ENCODE measurements at places on chromosomes 5 and 9. TPM values are rescaled to one million over a fixed set of nuclear protein-coding genes. Genes with fewer than 3 reads are reported as not detected.
A peak's percentile ranks its signal among the peaks of the same experiment; 100 is the strongest.

DNA sequence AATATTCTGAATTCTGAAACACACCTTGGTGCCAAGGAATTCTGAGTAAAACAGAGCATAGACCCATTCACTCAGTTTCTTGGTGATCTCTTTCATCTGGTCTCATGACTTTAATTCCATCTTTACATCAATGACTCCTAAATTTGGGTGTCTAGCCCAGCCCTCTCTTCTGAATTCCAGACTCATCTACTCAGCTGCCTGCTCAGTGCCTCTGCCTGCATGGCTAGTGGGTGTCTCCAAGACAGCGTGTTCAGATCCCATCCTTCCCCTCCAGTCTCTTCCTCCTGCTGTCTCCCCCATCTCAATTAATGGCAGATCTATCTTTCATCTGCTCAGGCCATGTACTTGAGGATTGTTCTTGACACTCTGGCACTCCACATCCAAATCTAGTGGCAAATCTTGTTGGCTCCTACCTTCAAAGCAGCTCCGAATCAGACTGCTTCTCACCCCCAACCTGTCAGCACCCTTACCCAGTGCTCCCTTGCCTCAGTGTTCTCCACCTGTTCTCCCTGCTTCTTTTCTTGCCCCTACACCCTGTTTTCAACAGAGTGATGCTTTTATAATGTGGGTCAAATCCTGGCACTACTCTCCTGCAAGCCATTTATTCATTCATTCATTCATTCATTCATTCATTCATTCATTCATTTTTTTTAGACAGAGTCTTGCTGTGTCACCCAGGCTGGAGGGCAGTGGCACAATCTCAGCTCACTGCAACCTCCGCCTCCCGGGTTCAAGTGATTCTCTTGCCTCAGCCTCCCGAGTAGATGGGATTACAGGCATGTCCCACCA is 5.3 kb downstream of the CAVIN4 start:
- DNase-seq = no peak

DNA sequence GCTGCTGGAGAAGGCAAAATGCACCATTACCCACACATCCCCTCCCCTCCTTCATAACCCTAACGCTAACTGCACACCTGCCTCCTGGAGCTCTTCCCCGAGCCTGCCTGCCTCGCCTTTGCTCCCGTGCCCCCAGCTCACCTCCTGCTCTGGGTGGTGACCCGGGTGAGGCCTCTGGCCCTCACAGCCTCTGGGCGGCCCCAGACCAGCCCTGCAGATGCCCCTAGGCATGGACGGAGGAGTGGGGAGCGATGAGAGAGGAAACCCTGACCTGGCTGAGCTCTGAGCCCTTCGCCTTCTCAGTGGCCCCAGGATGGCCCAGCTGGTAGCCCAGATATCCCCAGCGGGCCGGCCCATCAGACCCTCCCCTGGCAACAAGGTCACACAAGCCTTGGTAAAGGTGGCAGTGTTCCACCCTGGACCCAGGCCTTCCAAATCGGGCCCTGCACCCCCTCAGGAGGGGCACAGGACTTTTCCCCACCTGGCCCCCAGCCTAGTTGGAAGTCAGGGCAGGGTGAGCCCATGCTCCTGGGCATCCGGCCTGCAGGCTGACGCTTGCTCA is 14.5 kb upstream of the CAMSAP1 start:
- DNase-seq = no peak

The PCDHGB2 gene
- total RNA-seq = 2.6 TPM

- DNase-seq = no peak
Measured at GRCh38 chr9:112322701-112323377, 10.6 kb downstream of the PTBP3 start.

- no peak for DNase-seq
Measured at GRCh38 chr5:133489632-133490031, 122.7 kb downstream of the FSTL4 start.

DNA sequence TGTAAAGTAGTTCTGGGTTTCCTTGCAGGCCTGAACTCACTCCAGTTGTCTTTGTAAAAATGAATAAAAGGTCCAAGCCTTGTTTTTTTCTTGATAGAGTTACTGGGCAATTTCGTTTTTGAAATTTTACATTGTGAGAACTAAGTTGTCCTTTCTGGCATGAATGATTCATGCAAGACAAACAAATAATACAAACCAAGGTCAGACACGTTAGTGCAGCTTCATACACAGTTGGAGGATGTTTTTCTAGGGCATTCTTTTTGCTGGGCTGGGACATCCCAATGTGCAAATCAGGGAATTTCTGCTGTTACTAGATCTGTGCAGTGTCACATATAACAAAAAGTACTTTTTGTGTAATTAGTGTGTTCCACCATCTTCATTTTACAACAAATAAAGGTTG is 96.0 kb downstream of the MEGF10 start:
- DNase-seq = no peak

DNA sequence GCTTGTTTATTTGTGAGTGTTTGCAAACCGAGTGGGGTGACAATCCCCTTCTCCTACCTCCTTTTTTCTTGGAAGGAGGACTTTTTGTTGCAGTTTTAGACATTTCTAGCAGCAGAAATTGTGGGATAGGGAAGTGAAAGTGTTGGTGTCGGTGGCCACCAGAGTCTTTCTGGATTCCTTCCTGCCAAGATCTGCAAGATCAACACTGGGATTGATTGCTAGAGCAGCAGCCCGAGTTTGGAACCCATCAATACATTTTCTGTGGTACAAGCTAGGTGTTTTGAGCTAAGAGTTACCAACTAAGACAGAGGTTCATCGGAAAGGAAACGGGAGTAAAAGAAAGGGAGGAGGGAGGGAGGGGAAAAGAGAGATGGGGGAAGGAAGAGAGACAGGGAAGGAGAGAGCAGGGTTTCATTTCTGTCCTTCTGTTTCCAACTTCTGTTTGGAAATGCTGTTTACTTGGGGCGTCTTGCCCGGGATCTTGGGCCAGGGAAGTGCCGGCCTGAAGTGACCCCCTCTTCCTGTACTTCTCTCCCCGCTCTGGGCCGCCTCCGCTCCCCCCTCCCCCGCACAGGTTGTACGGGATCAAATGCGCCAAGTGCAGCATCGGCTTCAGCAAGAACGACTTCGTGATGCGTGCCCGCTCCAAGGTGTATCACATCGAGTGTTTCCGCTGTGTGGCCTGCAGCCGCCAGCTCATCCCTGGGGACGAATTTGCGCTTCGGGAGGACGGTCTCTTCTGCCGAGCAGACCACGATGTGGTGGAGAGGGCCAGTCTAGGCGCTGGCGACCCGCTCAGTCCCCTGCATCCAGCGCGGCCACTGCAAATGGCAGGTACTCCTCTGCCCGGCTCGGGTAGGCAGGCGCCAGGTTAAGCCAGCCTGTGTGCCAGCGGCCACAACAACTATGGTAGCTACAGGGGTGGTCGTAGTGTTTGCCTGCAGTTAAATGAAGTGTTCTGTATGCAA is 4.0 kb downstream of the ISL1 start:
- DNase-seq = no peak

- no peak for DNase-seq
Measured at GRCh38 chr9:3035579-3036332, 191.9 kb upstream of the PUM3 start.

GRCh38 chr5:32686799-32687498 is 24.2 kb upstream of the NPR3 start:
- no peak for DNase-seq

- DNase-seq = no peak
Measured at GRCh38 chr5:71651579-71651978, 64.4 kb downstream of the MCCC2 start.

GRCh38 chr9:129547063-129547462 is 73.8 kb downstream of the C9orf50 start:
- peak; percentile 48 for DNase-seq

GRCh38 chr9:136539427-136540421 is 6.1 kb downstream of the NOTCH1 start:
- DNase-seq = peak; percentile 96

- no peak for DNase-seq
Measured at GRCh38 chr5:158837908-158838307, 261.8 kb downstream of the EBF1 start.

DNA sequence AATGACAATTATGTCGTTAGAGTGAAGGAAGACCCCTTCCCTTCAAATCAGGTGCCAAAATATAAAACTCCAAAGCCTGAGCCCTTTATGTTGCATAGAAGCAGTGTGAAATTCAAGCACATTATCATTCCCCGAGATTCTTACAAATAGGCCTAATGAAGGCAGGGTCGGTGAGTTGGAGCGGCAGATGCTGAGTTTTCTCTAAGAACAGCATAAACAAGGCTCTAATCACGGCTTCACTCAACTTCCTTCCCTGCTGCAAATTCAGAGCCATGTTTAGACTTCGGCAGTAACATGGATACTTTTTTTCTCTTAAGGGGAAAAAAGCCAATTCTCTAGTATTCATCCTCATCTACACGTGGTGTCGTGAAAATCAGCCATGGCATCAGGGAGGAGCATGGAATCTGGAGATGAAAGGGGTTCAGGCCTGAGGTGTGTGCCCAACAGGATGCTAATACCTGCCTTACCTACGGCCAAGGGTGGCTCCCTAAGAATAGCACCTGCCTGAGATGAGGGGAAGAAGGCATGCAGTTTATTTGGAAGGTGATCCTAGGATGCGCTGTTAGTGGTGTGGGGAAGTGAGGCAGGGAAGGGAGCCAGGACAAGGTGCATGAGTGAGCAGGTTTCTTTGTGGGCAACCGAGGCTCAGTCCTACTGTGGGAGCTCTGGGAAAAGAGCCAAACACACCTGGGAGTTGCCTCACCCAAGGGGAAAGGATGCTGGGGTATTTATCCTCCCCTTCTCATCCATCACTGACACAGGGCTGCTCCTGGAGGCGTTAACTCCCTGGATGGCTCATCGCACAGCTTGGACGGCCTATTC is 146.8 kb upstream of the TBC1D2 start:
- no peak for DNase-seq

The C5orf58 gene
- not detected for total RNA-seq

GRCh38 chr9:120923620-120924328 is 2.8 kb downstream of the TRAF1 start:
- no peak for DNase-seq

The C1QTNF2 gene
- total RNA-seq = 0.23 TPM

- no peak for DNase-seq
Measured at GRCh38 chr9:117403848-117404247, 11.0 kb downstream of the ASTN2 start.

GRCh38 chr5:139863361-139863760 is 67.8 kb downstream of the PSD2 start:
- no peak for DNase-seq

GRCh38 chr5:1540166-1540565 is 16.4 kb upstream of the LPCAT1 start:
- DNase-seq = no peak

DNA sequence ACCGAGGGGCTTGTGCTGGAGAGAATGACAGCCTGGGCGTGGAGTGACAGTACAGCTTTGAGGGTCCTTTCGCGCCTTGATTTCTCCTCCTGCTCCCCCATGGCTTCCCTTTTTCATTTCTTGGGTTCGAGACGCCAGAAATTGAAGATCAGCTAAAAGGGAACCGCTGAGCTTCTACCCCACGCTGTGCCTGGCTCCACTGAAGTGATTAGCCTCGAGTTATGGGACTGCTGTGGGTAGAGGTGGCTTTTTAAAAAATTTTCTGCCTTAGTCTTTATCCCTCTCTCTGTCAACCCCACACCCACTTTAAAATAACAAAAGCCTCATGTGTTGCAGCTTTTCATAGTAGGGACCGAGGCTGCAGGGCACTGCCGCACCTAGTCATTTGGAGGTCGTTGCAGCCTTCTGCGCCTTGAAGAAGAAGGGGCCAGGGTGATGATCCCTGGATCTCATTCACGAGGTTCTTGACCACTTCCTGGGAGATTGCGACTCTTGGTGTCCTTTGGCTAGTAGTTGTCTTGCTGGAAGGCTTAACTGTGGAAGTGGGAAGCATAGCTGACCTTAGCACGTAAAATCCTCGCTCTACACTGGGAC is 603 bp downstream of the PPIP5K2 start:
- DNase-seq = no peak

DNA sequence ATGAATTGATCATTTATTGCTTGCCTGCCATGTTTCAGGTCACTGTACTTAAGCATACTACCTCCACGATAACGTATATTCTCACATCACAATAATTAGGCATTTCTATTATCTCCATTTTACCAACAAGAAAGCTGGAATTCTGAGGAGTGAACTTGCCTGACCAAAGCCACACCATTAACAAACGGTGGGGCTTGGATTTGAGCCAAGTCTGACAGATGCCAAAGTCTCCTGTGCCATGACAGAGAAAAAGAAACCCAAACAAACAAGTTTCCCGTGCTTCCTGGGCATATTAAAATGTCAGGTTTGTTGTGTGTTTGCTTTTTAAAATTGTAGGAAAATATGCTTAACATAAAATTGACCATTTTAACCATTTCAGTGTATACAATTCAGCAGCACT is 40.8 kb upstream of the KCNV2 start:
- DNase-seq = no peak

DNA sequence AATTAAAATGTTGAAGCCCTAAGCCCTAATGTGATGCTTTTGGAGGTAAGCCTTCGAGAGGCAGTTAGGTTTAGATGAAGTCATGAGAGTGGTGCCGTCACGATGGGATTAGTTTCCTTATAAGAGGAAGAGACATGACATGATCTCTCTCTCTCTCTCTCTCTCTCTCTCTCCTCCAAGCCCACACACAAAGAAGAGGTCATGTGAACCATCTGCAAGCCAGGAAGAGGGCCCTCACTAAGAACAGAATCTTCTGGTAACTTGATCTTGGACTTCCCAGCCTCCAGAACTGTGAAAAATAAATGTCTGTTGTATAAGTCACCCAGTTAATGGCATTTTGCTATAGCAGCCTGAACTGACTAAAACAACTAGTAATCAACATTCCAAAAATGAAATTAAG is 175.5 kb downstream of the GNA14 start:
- DNase-seq = no peak

DNA sequence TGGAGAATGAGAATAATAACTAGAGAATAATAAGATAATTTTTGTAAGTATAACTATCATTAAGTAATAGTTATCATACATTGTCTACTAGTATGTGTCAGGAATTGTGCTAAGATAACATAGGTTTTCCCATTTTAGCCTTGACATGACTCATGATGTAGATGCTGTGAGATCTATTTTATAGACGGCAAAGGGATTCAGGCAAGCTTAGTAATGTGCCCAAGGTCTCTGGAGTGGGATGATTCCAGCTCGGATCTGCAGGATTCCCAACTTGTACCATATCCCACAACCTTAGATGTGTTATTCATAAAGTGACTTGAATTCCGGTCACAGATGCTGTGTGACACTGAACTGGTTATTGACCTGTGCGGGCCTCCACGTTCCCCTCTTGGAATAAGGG is 51.5 kb downstream of the IL31RA start:
- DNase-seq = no peak

The INSL6 gene
- not detected for total RNA-seq

- no peak for DNase-seq
Measured at GRCh38 chr5:179802207-179802883, 4.3 kb downstream of the MGAT4B start.

The PCDHA9 gene
- 0.32 TPM for total RNA-seq

The PCDHB10 gene
- total RNA-seq = 1.4 TPM

DNA sequence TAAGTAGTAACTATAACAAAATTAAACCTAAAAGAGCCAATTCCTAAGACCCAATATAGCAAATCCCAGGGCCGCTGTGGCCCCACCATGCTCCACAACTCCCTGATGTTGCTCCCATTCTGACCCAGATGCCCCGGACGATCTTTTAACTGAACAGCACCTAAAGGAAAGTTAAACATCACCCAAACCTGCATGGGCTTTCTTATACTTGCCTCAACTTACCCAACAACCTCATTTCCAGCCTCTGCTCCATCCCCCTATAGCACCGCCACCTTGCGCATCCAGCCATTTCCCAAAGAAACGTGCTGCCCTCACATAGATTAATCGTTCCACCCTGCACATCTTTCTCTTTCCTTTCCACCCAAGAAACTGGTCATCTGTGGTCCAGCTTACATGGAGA is 54.6 kb downstream of the ZNF354C start:
- no peak for DNase-seq

The EIF4E1B gene
- not detected for total RNA-seq

- DNase-seq = no peak
Measured at GRCh38 chr5:152593388-152593787, 188.3 kb upstream of the NMUR2 start.
